ENCODE measurements at places on chromosomes 11 and 22.

DNA sequence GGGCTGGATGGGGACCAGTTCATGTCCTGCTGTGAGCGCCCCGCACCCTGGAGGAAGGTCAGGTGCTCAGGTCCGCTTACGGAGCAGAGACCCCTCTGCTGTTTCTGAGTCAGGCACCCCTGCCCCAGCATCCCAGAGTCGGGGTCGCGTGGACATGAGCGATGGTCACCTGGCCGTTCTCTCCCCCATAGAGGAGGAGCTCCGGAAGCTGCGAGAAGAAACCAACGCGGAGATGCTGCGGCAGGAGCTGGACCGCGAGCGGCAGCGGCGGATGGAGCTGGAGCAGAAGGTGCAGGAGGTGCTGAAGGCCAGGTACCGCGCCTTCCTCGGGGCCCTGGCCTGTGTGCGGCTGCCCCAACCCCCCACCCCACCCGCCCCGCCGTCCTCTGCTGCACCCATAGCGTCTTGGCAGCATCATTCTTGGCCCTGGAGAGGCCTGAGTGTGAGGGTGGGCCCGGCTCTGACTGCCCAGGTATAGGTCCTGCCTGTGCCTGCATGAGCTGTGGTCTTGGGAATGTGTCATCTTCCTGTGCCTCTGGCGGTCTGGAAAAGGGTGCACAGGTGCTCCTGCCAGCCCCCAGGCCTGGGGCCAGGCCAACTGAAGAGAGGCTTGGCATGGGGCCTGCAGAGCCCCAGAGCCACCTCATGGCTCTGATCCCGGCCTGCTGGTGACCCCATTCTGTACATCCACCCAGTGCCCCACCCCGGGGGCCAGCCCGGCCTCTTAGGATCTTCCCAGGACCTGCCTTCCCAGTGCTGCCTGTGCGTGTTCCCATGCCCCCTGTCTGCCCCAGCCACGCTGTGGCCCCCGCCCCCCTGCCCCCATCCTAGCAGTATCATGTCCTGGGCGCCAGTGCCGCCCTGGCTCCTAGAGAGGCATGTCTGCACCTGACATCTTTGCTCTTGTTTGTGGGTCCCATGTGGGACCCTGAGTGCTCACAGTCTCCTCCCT, 38.1 kb downstream of the GRAMD4 start:
- peak; percentile 42 for DNase-seq

- no peak for DNase-seq
These were observed 4.6 kb downstream of the IFITM10 start for GRCh38 chr11:1745701-1746320.

DNA sequence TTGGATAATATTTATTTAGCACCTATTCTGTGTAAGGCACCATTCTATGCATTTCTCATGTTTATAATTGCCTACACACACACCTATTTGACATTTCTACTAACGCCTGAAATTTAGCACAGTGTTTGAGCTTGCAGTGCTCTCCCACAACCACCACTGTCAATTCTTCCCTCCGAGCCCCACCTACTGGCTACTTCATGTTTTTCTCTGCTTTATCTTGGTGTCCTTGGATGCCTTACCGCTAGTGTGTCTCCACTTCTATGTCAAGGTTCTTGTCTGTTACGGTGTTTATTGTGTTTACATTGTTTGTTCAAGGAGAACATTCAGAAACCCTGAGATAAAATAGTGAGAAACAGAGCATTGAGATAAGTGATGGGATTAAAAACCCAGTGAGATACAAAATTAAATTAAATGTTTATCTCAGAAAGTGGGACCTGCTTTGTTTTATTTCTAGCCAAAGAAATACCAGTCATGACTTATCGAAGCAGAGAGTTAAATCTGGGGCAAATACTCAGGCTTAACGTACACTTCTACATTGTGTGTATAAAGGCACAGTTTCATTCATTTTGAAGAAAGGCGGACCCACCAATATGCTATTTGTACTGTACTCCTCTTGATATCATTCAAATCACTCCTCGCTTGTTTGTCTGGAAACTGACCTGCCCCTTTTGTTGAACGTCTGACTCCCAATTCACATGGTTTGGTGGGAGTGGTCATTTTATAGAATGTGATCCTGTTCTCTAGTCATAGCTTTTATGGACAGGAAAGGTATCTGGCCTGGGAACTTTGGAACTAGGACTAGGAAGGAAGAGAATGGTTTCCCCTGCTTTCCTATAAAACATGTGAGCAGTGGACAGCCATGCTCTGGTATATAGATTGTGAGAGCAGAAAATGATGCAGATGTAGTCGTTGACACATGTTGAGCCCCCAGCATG, 39.2 kb upstream of the SLC36A4 start:
- peak; percentile 12 for DNase-seq

DNA sequence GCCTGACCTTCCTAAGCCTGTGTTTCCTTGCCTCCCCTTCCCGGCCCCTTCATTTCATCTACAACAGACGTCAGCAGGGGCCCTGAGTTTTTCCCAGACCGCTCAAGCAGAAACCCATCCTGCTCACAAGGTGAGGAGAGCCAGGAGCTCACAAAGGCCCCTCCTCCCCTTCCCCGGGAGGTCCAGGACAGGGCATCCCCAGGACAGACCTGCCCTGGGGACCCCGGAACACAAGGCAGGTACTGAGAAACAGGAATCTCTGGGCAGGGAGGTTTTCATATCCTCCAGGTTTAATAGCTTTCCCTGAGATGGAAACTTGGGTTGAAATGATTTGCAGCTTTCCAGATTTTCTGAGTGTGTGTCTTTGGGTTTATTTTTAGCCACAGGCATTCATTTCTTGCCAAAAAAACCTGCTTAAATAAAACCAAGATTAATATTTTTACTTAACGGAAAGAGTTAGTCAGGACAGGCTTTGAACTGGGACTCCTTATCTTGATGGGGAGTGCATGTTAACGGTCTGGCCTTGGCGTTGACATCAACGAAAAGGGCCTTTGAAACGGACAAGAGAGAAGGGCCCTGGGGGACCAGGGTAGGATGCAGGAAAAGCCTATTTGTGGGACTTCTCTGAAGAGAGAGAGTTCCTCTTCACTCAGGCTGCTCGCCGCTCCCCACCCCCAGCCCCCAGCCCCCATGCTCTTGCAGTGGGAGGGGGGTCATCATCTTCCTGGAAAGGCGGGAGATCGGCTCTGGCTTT, 38.5 kb downstream of the TIMP3 start:
- no peak for DNase-seq

DNA sequence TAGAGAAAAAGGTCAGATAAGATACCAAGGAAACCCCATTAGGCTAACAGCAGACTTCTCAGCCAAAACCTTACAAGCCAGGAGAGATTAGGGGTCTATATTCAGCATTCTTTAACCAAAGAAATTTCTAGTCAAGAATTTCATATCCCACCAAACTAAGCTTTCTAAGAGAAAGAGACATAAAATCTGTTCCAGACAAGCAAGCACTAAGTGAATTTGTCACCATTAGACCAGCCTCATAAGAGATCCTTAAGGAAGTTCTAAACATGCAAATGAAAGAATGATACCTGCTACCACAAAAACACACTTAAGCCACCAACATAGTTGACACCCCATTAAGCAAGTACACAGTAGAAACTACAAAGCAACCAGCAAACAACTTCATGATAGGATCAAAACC, 276.2 kb downstream of the C11orf87 start:
- DNase-seq = no peak

- no peak for DNase-seq
These were observed 32.0 kb downstream of the SPECC1L start for GRCh38 chr22:24302591-24302990.

GRCh38 chr11:66915046-66915832, 42.9 kb downstream of the PC start:
- DNase-seq = no peak

DNA sequence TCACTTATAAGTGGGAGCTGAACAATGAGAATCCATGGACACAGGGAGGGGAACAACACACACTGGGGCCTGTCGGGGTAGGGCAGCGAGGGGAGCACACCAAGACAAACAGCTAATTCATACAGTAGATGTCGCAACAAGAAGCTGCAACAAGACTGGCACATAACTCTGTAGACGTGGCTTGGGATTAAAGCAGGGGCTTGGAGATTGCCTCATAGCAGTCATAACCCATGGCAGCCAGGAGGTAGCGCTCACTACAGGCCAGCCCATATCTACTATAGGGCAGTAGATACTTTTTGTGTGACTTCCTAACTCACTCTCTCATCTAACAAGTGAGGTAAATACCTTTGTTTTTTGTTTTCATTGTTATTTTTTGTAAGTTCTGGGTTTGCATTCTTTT, 1.7 kb upstream of the OR9G4 start:
- DNase-seq = no peak

- DNase-seq = no peak
These were observed 55.4 kb upstream of the BID start for GRCh38 chr22:17829695-17830042.

DNA sequence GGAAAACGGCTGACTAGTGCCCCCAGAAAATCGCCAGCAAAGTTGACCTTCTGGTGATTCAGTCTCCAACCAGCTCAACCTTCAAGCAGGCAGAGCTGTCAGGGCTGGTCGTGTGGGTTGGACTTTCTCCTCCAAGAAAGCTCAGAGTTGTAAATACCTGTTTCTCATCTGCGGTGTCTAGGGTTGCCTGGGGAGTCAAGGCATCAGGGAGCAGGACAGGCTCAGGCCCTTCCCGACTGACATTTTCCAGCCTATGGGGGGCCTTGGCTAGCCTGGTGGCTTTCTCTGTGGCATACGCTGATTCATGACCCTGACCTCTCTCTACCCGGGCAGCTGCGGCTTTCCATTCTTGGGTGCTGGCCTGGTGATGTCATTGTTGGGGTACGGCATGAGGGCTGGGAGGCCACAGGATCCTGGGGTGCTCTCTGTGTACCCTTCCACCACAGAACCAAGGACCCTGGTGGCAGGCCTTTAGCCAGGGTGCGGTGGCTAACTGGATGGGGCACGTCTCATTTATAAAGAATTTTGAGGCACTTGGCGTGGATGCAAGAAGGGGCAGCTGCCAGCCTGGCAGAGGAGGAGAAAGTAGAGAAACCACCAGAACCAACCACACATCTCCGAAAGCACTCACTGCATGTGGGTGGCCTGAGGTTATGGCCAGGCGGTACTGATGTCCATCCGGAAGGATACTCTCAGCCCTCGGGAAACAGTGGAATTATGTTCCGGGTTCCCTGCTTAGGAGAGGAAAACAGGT, 64.9 kb downstream of the BCR start:
- no peak for DNase-seq

GRCh38 chr11:103529181-103529684, 420.0 kb downstream of the DYNC2H1 start:
- peak; percentile 27 for DNase-seq

- peak; percentile 77 for DNase-seq
These were observed 71.4 kb downstream of the KIAA1671 start for GRCh38 chr22:25023879-25024278.

DNA sequence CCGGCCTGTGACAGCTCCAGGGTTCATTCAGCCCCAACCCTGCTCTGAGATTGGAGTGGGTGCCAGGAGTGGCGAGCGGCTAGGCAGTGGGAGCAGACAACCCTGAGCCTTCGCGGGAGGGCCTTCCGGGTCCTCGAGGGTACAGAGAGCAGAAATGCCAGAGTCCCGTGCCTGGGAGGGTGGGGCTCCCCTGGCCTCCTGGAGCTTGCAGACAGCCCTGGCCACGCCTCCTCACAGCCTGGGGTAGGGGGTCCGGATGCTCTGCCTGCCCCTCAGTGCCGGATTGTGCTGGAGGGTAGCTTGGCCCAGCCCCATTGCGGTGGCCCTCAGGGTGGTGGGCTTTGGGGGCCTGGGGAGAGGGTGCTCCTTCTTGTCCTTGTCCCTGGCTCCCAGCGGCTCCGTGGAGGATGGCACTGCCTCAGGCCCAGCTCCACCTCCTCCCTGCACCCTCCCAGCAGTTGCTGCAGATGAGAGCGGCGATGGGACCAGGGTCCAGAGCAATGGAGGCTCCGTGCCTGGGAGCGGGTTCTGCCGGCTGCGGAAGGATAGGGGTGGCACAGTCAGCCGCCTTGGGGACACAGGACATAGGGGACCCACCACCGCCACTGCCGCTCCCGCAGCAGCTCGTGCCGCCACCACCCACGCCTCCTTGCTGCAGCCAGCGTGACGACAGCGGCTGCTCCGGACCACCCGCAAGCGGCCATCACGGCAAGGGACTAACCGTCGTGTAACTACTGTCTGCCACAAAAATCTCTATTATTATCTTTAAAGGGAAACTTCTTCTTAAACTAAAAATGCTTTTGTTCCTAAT, 34.9 kb upstream of the OR10G7 start:
- DNase-seq = peak; percentile 13
